Brain (organoid and tissue), 16 donors: ENCODE measurements at places on chromosomes 16 and 17. TPM values are rescaled to one million over a fixed set of nuclear protein-coding genes. Genes with fewer than 3 reads are reported as not detected.

Gene NTN3
- 0.58 TPM for polyA plus RNA-seq

Gene DNAI2
- polyA plus RNA-seq, result 0.56 TPM

Gene GPT2
- polyA plus RNA-seq, result 116 TPM

Gene VMO1
- 3.3 TPM for polyA plus RNA-seq

Gene TMEM98
- polyA plus RNA-seq, result 140 TPM
